ENCODE measurements at places on chromosomes 3 and 15. TPM values are rescaled to one million over a fixed set of nuclear protein-coding genes. Genes with fewer than 3 reads are reported as not detected.

DNA sequence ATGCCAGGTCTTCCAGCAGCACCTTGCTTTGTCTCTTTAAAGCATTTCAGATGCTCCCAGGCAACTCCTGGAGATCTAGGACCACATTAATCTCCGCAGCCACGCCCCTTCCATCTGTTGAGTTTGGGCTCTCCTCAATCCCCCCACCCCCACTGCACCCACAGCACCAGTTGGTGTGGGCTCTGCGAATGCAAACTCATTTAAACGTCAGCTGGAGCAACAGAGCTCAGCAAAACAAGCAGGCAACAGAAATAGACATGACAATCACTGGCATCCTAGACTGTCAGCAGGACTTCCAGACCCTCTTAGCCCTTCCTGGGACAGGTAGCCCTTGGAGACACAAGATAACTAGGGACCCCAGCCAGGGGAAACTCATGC is 106.9 kb downstream of the LSM3 start:
- H3K27me3 ChIP-seq: peaks cover 16% of the 10 kb centered on the region
- H3K27ac ChIP-seq: peak overlapping the region; percentile 72
- peak; percentile 70 for DNase-seq
- no peaks in the 10 kb centered on the region for H3K36me3 ChIP-seq

GRCh38 chr3:61979638-61980037 is 393.7 kb downstream of the FEZF2 start:
- H3K4me3 ChIP-seq: no peak overlapping the region
- H3K36me3 ChIP-seq: no peaks in the 10 kb centered on the region
- H3K4me1 ChIP-seq: peaks cover 7% of the 10 kb centered on the region
- no peak for DNase-seq
- H3K27me3 ChIP-seq: no peaks in the 10 kb centered on the region

GRCh38 chr15:58526647-58527192 is 94.9 kb downstream of the LIPC start:
- no peaks in the 10 kb centered on the region for H3K36me3 ChIP-seq
- no peak overlapping the region for H3K27ac ChIP-seq
- no peak for DNase-seq
- H3K4me3 ChIP-seq: no peak overlapping the region
- peaks cover 6% of the 10 kb centered on the region for H3K4me1 ChIP-seq
- H3K27me3 ChIP-seq: peaks cover 6% of the 10 kb centered on the region

GRCh38 chr15:81000144-81000623 is 539 bp upstream of the TLNRD1 start:
- peak overlapping the region; percentile 92 for H3K4me3 ChIP-seq
- no peaks in the 10 kb centered on the region for H3K36me3 ChIP-seq
- H3K27ac ChIP-seq: peak overlapping the region; percentile 98
- peaks cover 5% of the 10 kb centered on the region for H3K27me3 ChIP-seq
- DNase-seq: no peak
- H3K4me1 ChIP-seq: peaks cover 10% of the 10 kb centered on the region

GRCh38 chr3:52684184-52684583 is 1.5 kb downstream of the PBRM1 start:
- peaks cover 5% of the 10 kb centered on the region for H3K27me3 ChIP-seq
- H3K27ac ChIP-seq: peak overlapping the region; percentile 98
- peak overlapping the region; percentile 98 for H3K4me3 ChIP-seq
- H3K4me1 ChIP-seq: peaks cover 21% of the 10 kb centered on the region

DNA sequence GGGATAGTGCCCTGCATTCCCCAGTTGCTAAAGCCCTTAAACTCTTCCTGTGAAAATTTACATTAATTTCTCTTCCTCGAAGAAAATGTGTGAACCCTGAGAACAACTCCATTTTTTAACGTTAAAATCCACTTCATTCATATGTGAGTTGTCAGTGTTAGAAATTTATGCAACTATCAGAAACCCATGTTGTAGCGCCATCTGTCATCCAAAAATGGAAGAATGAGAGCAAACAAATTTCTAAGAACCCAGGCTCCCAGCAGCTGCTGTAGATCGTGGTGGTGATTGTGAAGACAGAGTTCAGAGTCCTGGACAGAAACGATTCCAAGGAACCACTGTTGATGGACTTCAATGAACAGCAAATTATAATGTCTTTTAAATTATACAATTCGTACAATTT is 179.7 kb upstream of the NDN start:
- DNase-seq: no peak
- H3K36me3 ChIP-seq: no peaks in the 10 kb centered on the region
- no peaks in the 10 kb centered on the region for H3K27me3 ChIP-seq
- H3K27ac ChIP-seq: no peak overlapping the region

Gene CACNA1D
- total RNA-seq: 5.0 TPM

Gene ZMAT3
- 14.0 TPM for total RNA-seq

DNA sequence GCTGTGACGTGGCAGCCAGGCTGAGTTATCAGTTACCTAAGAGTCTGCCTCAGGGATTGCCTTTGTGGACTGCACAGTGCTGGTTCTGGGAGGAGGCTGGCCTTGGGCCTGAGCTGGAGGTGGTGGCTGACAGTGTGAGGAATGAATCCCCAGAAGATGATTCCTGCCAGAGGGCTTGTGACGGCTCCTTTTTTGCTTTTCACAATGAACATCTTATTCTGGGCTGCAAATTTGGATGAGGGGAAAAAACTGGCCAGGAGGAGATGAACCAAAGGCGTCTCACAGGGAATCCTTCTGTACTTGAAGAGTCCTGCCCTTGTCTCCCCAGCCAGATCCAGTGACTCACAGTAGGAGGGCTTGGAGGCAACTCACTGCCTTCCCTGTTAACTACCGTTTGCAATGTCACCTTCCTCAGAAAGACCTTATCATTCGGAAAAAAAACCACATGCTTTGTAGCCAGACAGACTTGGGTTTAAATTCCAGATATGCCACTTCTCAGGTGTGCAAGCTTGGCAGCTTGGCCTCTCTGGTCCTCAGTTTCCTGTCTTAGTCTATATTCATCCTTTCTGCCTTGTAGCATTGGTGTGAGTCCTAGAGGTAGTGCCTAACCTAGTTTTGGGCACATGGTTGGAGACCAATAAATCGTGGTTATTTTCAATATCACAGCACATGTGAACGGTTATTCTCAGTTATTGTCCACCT is 19.1 kb downstream of the ST6GAL1 start:
- peaks cover 14% of the 10 kb centered on the region for H3K36me3 ChIP-seq
- no peak overlapping the region for H3K4me3 ChIP-seq
- H3K27ac ChIP-seq: no peak overlapping the region
- no peak for DNase-seq
- H3K27me3 ChIP-seq: peaks cover 7% of the 10 kb centered on the region

DNA sequence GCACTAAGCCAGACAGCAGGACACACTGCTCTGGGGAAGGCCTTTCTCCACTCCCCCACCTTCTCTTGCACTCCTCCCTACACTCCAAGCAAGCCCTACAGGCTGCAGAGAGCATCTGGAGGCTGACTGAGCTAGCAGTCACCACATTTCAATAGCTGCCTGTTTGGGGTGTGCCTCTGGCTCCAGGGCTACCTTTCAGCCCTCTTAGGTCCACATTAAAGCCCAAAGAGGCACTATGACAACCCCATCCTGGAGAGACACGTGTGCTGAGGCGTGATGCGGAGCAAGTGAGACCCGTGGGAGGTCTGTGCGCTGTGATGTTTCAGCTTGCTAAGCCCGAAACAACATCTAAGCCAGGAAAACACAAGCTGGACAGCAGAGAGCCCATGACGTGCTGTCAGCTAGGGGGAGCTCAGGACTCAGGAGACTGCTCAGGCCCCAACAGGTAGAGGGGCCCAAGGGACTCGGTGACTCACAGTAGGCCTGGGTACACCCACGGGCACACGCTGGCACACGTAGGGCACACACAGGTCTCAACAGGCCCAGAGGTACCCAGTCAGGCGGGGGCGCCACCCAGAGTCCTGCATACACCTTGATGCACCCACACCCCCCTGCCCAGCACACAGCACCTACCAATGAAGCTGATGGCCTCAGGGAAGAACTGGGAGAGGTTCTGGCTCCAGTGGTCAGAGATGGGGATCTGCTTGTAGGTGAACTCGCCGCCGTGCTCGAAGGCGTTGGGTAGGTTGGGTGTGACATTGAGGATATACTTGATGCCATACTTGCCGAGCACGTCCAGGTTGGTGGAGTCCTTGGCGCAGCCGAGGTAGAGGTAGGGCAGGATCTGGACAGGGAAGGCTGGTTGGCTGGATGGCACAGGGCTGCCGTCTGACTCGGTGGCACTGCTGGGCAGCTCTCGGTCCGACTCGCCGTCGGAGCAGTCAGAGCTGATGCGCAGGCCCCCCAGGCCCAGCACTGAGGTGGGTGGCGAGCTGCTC is 2.8 kb downstream of the DUSP7 start:
- H3K27me3 ChIP-seq: peaks cover 6% of the 10 kb centered on the region
- H3K4me1 ChIP-seq: peaks cover 15% of the 10 kb centered on the region
- H3K27ac ChIP-seq: peak overlapping the region; percentile 62
- no peaks in the 10 kb centered on the region for H3K36me3 ChIP-seq
- H3K4me3 ChIP-seq: peak overlapping the region; percentile 69

GRCh38 chr3:122358703-122359032 is 24.4 kb downstream of the MIX23 start:
- DNase-seq: no peak
- no peaks in the 10 kb centered on the region for H3K27me3 ChIP-seq
- H3K4me1 ChIP-seq: no peaks in the 10 kb centered on the region
- H3K4me3 ChIP-seq: no peak overlapping the region
- no peaks in the 10 kb centered on the region for H3K36me3 ChIP-seq
